ENCODE measurements at places on chromosomes 4 and X.

DNA sequence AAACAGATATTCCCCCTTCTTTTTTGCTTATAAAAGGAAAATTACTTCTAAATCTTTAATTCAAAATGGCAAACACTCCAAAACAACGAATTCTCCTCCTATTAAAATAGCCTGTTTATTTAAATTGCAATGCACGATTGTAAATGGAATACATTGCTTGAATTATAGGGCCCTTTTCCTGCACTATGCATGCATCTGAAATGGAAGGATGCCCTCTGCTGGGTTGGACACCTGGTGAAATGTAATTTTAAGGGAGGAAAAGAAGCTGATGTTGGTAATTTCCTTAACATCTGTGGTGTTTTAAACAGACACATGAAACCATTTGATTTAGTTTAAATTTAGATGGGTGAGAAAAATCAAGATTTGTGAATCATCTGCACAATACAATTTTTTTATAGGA, 72.8 kb downstream of the GRXCR1 start:
- DNase-seq: no peak

DNA sequence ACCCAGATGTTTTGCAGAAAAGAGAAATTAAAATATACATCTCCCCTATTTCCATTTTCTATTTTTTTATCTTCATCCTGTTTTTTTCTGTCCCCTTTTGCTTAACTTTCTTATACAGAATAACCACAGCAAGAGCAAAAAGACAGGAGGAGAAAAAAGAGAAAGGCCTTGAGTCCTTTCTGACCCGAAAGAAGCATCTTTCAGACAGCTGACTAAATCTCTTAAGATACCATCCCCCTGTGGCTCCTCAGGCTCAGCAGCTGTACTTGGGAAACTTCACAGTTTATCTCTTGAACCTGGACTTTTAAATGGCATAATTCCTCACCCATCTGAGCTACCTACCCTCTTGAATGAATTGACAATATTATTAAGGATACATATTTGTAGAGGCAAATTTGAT, 100.2 kb downstream of the FIP1L1 start:
- DNase-seq: no peak

GRCh38 chr4:142500966-142501365, 345.1 kb downstream of the INPP4B start:
- no peak for DNase-seq

DNA sequence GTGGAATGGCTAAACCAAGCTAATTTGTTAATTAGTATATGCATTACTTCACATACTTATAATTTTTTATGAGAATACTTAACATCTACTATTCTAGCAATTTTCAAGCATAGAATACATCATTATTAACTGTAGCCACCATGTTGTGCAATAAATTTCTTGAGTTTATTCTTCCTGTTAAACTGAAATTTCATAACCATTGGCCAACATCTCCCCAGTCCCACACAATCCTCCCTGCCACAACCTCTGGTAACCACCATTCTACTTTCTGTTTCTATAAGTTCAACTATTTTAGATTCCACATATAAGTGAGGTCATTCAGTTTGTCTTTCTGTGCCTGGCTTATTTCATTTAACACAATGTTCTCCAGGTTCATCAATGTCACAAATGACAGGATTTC, 208.5 kb downstream of the PPP4R3C start:
- no peak for DNase-seq

- DNase-seq: peak; percentile 83
Measured at GRCh38 chr4:17142232-17142711, 243.8 kb upstream of the LDB2 start.

DNA sequence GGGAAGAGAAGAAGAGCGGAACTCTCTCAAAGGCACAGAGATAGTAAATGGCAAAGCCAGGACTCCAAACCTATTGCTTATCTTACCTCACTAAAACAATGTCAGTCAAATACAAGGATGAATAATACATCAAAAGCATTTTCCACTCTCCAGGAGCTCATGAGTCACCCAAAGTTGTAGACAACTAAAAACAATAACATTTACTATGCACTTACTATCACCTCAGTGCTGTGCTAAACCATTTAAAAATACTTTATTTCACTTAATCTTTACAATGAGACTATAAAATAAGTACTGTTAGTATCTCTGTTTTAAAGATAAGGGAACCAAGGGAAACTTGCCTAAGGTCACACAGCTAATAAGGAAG, 163.2 kb upstream of the SPANXC start:
- no peak for DNase-seq

DNA sequence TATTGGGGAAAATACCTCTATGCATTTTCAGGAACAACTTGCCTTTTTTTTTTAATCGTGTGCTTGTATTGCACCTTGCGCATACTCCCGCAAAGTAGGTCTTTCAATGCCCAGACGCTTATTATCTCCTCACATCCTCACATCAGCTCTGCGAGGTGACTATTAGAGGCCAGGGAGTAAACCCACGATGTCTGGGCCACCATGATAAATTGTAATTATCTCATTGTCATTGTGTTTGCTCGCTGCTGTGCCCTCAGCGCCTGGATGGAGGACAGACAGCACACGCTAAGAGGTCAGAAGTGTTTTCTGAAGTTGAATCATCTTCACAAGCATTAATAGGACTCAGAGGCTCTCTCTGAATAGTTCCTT, 1.0 kb upstream of the RELL1 start:
- no peak for DNase-seq

- DNase-seq: no peak
Measured at GRCh38 chr4:14047840-14048239, 420.3 kb upstream of the BOD1L1 start.

- DNase-seq: no peak
Measured at GRCh38 chr4:6659897-6660296, 19.4 kb downstream of the MRFAP1 start.

- no peak for DNase-seq
Measured at GRCh38 chr4:95431678-95432077, 117.1 kb downstream of the UNC5C start.

GRCh38 chr4:124941267-124941666, 228.7 kb upstream of the ANKRD50 start:
- no peak for DNase-seq

DNA sequence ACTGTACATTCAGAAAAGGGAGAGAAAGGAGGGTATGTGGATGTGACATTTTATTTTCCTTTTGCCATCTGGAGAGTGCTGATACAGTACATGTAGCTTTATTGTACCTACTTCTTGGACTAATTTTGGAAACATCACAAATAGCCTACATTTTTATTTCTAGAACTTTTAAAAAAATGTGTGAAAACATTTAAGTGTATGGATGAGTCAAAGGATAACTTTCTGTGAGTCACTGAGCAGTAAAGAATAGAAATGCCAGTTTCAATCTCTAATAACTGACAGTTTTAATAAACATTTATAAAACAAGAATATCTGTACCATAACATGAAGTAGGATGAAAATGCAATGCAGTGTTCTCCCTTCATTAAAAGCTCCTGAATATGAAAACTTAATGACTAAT, 374.4 kb upstream of the NWD2 start:
- no peak for DNase-seq

DNA sequence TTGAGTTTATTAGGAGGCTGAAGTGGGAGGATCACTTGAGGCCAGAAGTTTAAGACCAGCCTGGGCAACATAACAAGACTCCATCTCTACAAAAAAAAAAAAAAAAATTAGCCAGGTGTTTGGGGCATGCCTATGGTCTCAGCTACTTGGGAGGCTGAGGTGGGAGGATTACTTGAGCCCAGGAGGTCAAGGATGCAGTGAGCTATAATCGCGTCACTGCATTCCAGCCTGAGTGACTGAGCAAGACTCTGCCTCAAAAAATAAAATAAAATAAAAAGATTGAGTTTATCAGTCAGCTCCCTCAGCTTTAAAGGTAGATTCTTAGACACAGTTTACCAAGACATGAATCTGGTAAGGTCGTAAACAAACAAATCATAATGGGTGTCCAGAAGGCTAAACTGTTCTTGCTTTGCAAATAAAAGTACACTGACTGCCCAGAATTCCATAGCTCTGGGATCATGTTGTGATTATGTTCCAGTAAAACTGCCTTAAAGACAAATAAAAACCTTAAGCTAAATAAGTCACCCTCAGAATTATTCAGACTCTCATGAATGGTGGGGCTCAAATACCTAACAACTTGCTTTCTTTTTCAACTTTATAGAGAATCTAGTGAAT, 18.7 kb downstream of the APOO start:
- no peak for DNase-seq

DNA sequence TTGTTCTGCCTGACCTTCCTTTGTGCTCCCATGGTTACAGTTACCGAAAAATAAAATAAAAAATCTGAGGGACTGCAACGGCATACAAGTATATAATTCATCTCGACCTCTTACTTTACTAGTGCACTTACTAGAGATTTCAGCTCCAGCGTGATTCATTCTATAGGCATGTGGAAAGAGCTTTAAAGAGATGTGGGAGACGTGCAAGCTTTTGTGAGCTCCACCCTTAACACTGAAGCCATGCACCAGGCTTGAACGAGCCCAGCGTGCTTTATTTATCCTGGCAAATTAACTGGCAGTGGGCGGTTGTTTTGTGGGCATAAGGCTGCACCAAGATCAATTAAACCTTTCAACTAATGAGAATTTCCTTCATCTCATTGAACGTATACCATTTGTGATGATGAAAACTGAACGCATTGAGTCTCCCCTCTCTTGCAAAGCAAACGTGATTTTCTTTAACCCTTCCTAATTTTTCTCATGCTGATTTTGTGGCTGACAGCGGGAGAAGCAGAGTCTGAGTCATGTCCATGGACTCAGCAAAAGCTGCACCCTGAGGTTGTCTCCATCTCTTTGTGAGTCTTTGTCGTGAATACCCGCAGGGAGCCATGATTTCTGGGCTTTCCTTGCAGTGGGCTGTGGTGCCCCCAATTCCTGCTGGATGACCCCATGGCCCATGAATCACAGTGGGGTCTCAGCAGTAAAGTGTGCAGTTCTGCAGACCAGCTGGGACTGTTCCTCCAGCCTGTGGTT, 60.1 kb downstream of the MXRA5 start:
- peak; percentile 44 for DNase-seq

GRCh38 chr4:153207567-153207966, 3.3 kb downstream of the TRIM2 start:
- peak; percentile 66 for DNase-seq

- peak; percentile 52 for DNase-seq
Measured at GRCh38 chr4:186485561-186486062, 69.8 kb downstream of the MTNR1A start.

GRCh38 chr4:89245459-89245858, 62.1 kb downstream of the GPRIN3 start:
- no peak for DNase-seq

DNA sequence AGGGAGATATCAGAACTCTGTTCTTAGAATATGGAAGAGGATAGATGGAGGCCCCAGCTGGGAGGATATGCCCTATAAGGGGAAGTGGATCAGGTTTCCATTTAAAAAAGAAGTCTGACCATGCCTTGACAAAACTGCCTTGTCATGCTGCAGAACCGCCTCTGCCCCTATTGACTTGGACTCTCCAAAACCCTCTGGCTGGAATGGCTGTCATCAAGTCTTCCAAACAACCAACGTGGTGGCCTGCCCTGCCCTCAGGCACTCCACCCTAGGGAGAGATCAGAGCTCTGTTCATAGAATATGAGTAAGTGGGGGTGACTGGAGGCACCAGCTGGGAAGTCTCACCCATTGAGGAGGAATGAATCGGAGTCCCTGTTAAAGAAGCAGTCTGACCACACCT, 114.9 kb downstream of the VSIG4 start:
- no peak for DNase-seq

- DNase-seq: peak; percentile 70
Measured at GRCh38 chrX:136525738-136526606, 6.0 kb upstream of the VGLL1 start.

DNA sequence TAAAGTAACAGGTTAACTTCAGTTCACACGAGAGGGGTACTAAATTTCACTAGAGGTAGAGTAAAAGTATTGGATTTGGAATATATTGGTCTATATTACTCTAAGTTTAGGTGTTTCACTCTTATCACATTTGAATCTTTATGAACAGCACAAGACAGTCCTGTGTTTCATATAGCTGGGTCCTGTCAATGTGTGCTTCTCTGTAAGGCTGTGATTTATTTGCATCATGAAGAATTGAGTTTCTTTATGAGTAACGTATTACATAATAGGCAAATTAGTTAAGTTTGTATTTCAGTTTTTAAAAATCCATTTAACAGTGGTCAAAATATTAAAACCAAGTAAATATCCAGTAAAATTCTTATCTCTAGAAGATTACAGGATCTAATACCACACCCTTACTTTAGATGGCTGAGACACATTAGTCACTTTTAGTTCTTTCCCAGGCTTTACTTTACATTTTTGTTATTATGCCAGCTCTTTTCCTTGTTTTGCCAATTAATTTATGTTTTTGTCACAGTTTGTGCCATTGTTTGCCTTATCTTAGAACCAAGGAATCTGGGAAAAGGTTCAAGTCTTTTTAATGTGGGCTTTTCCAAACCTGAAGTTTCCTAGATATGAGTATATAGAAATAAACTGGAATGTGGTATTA, 32.1 kb downstream of the NUDT6 start:
- no peak for DNase-seq

DNA sequence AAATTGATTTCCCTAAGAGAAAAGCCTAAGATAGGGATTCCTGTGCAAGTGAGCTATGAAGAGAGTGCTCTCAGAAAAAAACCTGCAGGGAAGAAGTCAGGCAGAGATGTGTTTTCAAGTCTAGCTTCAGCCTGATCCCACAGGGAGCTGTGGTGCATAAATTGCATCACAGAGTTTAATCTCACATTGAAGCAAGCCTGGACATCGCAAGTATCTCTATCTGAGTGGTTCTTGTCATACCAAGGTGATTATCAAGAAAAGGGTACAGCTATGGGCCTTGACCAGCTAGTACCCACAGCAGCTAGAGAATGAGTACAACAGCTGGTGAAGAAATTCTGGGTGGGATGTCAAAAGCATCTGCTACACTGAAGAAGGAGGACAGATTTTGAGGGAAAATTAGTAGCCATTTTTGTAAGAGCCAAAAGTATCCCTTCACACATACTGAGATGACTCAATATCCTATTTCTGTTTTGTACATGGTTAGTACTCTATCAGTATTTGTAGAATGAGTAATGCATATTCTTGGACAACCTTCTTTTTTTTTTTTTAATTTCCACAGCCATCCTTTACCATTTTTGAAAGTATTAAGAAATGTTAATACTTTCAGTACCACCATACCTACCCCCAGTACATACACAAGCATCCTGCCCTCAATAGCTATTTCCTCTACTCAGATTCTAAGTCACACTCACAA, 708.9 kb downstream of the IL1RAPL1 start:
- peak; percentile 6 for DNase-seq

DNA sequence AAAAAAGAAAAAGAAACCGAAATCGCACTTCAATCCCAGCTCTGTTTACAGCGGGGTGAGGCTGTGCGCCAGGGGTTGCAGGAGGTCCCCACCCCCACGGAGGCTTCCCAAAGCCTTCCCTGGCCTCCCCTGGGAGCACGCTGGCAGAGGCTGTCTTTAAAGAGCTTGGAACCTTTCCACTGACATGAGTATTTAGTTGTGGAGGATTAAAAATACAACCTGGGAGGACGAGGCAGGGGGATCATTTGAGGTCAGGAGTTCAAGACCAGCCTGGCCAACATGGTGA, 69.1 kb downstream of the PPP2R2C start:
- DNase-seq: no peak

DNA sequence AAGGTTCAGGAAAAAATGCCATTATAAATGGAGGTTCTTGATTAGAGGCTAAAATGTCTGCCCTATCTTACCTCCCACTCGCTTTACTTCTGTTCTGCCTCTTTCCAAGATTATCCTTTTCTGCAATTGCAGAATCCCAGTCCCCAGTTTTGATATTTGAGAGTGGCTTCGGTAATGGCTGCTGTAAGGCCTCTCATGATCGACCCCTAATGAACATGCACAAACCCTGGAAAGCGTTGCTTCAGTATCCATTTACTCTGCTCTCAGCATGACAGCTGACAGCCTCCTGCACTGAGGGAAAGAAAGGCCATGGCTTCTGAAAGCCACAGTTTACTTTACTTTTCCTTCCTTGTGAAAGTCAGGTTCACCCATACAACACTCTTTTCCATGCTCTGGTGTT, 325.4 kb upstream of the GALNT7 start:
- no peak for DNase-seq
